ENCODE measurements at places on chromosomes 16 and 17.
A peak's percentile ranks its signal among the peaks of the same experiment; 100 is the strongest.

DNA sequence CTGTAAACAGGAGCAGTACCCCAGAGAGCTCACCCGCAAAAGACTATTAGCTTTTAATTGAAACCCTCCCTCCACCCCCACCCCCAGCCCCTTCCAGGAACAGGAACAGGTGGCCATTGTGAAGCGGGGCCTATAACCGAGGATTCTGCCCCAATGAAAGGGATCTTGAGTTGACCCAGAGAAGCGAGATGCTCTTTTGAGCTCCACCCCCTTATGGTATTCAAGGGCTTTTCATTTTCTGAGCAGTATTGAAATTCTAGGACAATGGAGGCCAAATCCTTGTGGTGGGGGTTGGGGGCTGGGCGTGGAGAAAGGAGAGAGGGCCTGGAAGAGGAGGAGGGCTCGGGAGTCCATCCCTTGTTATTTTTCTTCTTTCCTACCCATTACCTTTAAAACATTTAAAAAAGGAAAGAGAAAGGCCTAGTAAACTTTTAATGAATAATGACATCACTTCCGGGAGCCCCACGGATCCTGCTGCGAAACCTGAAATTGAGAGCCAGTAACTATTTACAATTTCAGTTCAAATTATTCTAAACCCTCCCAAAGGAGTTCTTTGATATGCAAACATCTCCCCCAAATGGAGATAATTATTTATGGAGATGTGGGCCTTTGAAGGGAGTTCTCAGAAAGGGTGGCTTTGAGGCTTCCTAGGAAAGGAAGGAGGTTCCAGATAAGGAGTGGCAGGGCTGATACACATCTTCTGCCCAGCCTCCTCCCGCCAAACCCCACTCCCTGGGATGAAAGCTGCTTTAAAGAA is 30.5 kb downstream of the HS3ST3B1 start:
- H3K36me3 ChIP-seq = peaks cover 3% of the 10 kb centered on the region
- H3K27me3 ChIP-seq = no peaks in the 10 kb centered on the region
- DNase-seq = no peak
- peak overlapping the region; percentile 81 for H3K27ac ChIP-seq

GRCh38 chr17:784143-784542 is 2.0 kb downstream of the MRM3 start:
- no peak overlapping the region for H3K27ac ChIP-seq
- H3K4me3 ChIP-seq = peak overlapping the region; percentile 99
- peaks cover 15% of the 10 kb centered on the region for H3K4me1 ChIP-seq
- peaks cover 36% of the 10 kb centered on the region for H3K36me3 ChIP-seq
- DNase-seq = no peak

DNA sequence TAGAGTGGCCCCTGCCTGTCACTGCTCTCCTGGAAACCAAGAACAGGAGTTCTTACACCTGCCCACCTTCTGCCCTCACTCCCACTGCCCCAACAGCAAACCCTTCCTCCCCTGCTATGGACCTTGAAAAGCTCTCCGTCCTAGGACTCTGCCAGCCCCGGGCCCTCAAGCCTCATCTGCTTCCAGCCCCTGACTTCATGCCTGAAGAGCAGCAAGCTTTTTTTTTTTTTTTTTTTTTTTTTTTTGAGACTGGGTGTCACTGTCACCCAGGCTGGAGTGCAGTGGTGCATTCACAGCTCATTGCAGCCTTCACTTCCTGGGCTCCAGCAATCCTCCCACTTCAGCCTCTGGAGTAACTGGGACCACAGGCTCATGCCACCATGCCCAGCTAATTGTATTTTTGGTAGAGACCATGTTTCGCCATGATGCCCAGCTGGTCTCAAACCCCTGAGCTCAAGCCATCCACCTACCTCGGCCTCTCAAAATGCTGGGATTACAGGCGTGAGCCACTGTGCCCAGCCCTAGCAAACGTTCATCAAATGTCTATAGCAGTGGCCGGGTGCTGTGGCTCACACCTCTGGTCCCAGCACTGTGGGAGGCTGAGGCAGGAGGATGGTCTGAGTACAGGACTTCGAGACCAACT is 16.9 kb downstream of the CARHSP1 start:
- no peak overlapping the region for H3K4me3 ChIP-seq
- H3K27ac ChIP-seq = peak overlapping the region; percentile 62
- DNase-seq = no peak

GRCh38 chr17:73991260-73991659 is 212.2 kb upstream of the RPL38 start:
- H3K4me3 ChIP-seq = no peak overlapping the region
- H3K27ac ChIP-seq = no peak overlapping the region
- H3K36me3 ChIP-seq = no peaks in the 10 kb centered on the region
- H3K27me3 ChIP-seq = peaks cover 6% of the 10 kb centered on the region

- no peaks in the 10 kb centered on the region for H3K4me1 ChIP-seq
- DNase-seq = no peak
- no peaks in the 10 kb centered on the region for H3K27me3 ChIP-seq
- no peak overlapping the region for H3K27ac ChIP-seq
Observed at GRCh38 chr17:22570144-22570845, 878.0 kb downstream of the KCNJ18 start.

GRCh38 chr16:27434141-27435051 is 32.4 kb downstream of the IL21R start:
- DNase-seq = no peak
- H3K36me3 ChIP-seq = peaks cover 84% of the 10 kb centered on the region
- no peaks in the 10 kb centered on the region for H3K27me3 ChIP-seq
- peaks cover 11% of the 10 kb centered on the region for H3K4me1 ChIP-seq

DNA sequence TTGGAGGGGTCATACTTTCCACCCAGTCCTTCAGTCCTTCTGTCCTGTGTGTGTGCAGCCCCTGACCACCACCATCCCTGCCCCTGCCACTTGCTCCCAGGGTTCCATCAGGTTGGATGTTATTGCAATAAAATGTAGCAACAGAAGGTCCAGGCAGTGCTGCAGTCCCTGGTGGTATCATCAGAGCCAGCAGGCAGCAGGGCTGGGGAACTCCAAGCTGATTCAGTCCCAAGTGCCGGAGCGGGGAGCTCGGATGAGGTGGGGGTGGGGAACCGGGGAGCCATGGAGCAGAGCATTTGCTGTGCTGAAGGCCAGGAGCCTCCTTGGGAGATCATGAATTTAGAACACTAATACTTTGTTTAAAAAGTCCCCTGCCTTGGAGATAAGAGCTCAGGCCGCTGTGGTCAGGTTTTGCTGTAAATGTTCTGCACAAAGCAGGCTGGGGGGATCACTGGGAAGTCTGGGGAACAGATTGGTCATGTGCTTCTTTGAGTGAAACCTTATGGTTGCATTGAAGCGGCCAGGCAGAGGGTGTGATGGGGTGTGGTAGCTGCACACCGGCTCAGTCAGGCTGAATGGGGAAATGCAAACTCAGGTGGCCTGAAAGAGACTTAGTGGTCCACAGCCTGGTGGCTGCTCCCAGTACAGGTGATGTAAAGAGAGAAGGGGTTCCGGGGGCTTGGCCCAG is 225.9 kb downstream of the SEC14L1 start:
- peaks cover 42% of the 10 kb centered on the region for H3K4me1 ChIP-seq
- no peaks in the 10 kb centered on the region for H3K27me3 ChIP-seq
- no peaks in the 10 kb centered on the region for H3K36me3 ChIP-seq
- no peak overlapping the region for H3K4me3 ChIP-seq
- DNase-seq = no peak
- no peak overlapping the region for H3K27ac ChIP-seq

DNA sequence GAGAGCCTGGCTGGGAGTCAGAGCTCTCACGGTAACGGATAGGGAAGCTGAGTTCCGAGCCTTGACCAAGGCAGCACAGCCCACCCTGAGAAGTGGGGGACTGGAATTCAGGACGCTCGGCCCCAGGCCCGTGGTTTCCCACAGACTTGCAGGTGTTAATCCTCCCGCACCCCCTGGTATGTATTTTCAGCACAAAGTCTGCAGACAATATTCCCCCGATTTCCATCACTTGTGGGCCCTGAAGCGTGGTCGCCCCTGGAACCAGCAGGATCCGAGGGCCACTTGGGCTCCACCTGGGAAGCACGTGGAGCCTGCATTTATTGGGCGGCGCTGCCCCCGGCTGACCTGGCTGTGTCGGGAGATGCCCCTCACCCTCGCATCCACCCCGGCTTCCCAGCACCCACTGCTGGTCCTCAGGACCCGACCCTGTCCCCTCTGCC is 60.2 kb downstream of the WSB1 start:
- H3K27ac ChIP-seq = peak overlapping the region; percentile 83
- no peaks in the 10 kb centered on the region for H3K27me3 ChIP-seq
- peaks cover 15% of the 10 kb centered on the region for H3K4me1 ChIP-seq

DNA sequence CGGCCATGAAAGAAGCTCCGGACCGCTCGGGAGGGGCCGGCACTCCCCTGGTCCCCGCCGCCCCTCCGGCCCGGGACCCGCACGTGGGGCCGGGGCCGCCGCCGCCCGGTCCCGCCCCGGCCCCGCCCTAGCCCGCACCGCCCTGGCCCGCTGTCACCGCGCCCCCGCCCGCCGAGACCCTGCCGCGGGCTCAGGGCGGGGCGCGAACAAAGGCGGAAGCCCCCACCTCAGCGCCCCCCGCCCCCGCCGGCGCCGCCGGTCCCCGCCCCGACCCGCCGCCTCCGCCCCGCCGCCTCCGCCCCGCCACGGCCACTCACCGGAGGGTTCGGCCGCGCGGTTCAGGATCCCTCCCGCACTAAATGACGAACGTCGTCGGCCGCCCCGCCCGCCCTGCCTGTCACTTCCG is at the start of gene ARHGDIA:
Gene ARHGDIA (minus strand): TSS at position 357 of the 406 bp plus-strand sequence. CDS start 1,407 bp downstream, outside the sequence.
- H3K4me3 ChIP-seq = peak within 1 kb of the TSS; percentile 86
- peaks cover 19% of the 10 kb centered on the region for H3K4me1 ChIP-seq
- peaks cover 65% of the 10 kb centered on the region for H3K36me3 ChIP-seq
- H3K27ac ChIP-seq = peak within 1 kb of the TSS; percentile 93

DNA sequence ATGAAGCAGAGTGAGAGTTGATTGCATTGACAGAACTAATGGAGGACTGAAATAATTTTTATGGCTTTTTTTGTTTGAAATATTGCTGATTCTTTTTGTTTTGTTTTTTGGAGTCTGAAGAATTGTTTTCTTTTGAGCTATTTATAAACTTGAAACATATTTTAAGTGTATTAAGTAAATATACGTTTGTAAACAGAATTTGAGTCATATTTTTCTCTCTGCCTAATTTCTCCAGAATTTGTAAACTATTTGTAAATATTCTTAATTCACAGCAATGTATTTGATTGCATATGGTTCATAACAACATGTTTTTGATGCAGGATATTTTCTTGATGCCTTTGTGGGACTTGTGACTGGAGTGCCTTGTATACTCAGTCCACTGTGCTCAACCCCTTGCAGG is 50.7 kb downstream of the SLFN11 start:
- DNase-seq = no peak
- H3K4me1 ChIP-seq = peaks cover 11% of the 10 kb centered on the region
- H3K4me3 ChIP-seq = no peak overlapping the region
- no peaks in the 10 kb centered on the region for H3K27me3 ChIP-seq
- no peak overlapping the region for H3K27ac ChIP-seq
- H3K36me3 ChIP-seq = peaks cover 24% of the 10 kb centered on the region

DNA sequence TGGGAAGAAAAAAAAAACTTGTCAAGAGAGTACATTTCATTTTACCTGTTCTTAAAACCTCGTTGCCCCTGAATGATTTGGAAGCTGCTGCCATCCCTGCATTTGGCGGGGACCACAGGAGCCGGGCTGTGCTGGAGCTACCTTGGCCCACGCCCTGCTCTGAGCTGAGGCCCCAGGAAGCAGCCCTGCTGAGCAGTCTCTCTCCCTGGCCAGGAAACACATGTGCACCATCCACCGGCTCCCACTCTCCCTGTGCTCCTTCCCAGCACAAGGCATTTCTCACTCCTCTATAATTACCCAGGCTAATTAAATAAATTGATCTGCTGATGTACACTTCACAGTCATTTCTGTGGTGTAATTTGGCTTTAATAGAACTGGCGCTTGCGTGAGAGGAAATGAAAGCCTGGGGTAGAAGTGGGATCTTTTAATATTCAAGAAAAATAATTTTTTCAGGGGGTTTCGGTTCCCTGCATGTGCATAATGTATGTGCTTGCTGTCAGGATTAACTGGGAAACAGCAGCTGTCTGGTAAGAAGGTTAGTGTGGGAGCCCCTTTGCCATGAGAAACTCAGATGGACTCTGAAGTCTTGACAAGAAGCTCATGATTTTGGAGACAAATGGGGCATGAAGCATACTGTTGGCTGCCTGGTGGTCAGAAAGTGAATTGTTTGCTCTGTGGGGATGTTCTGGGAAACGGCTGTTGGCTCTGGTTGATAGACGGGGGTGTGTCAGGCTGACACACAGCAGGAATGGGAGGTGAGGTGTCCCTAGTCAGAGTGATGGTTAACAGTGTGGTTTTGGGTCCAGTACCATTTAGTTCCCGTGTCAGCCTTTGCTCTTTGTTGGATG is 252.3 kb upstream of the EEF2KMT start:
- H3K27me3 ChIP-seq = peaks cover 9% of the 10 kb centered on the region
- no peaks in the 10 kb centered on the region for H3K36me3 ChIP-seq
- H3K27ac ChIP-seq = no peak overlapping the region
- H3K4me1 ChIP-seq = no peaks in the 10 kb centered on the region

DNA sequence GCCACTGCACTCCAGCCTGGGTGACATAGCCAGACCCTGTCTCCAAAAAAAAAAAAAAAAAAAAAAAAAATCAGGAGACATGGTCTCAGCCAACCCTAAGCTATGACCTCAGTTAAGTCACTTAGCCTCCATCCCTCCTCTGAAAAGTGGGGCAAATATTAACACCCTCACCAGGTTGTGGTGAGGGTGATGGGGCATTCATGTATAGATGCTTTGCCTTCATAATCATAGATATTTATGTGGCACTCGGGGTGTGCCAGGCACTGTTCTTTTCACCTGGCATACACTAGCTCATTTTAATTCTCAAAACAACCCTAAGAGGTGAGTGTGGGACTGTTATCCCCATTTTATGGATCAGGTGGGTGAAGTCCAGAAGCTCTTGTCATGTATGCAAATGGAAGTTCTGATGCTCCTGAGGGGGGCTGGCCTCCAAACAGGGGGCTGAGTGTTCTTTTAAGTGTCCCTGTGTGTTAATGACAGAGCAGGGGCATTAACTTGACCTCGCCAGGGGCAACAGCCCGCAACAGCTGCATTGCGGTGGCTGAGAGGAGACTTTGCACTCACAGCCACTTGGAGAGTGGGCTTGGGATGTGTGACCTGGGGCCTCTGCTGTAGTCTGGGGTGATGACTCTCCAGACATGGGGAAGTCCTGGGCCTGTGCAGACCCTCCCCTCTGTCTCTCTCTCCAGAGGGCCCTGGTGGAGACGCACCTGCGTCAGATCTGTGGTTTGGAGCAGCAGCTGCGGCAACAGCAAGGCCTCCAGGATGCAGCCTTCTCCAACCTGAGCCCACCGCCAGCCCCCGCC is 4.1 kb downstream of the TBKBP1 start:
- no peaks in the 10 kb centered on the region for H3K27me3 ChIP-seq
- no peak for DNase-seq
- H3K36me3 ChIP-seq = peaks cover 58% of the 10 kb centered on the region
- peak overlapping the region; percentile 85 for H3K4me3 ChIP-seq

GRCh38 chr16:52128361-52128760 is 418.6 kb downstream of the TOX3 start:
- no peaks in the 10 kb centered on the region for H3K27me3 ChIP-seq
- no peaks in the 10 kb centered on the region for H3K4me1 ChIP-seq
- no peak overlapping the region for H3K27ac ChIP-seq
- H3K4me3 ChIP-seq = no peak overlapping the region

- H3K27ac ChIP-seq = no peak overlapping the region
- no peaks in the 10 kb centered on the region for H3K4me1 ChIP-seq
- no peak for DNase-seq
- no peak overlapping the region for H3K4me3 ChIP-seq
Observed at GRCh38 chr16:10688291-10688690, 6.4 kb downstream of the TEKT5 start.

- H3K27ac ChIP-seq = no peak overlapping the region
- peaks cover 34% of the 10 kb centered on the region for H3K4me1 ChIP-seq
Observed at GRCh38 chr16:3838600-3839401, 41.7 kb downstream of the CREBBP start.
